ENCODE measurements at places on chromosomes 1 and 21.

- no peak for DNase-seq
These were observed 16.1 kb upstream of the RCAN3 start for GRCh38 chr1:24486331-24487065.

DNA sequence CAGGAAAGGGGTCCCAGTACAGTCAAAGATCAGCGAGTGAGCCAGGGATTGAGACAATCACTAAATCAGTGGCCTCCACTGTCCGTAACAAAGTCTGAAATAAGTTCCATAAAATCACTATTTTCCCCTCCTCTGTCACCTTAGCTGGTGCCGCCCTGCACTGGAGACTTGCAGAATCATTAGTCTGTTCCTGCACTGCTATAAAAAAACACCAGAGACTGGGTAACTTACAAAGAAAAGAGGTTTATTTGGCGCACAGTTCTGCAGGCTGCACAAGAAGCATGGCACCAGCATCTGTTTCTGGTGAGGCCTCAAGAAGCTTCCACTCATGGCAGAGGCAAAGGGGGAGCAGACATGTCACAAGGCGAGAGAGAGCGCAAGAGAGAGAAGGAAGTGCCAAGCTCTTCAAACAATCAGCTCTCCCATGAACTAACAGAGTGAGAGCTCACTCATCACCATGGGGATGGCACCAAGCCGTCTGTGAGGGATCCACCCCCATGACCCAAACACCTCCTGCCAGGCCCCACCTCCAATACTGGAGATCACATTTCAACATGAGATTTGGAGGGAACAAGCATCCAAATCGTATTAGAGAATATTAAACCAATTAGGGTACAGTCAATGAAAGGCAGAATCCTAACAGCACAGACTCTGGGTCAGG is 129.8 kb upstream of the TIAM1 start:
- no peak for DNase-seq

DNA sequence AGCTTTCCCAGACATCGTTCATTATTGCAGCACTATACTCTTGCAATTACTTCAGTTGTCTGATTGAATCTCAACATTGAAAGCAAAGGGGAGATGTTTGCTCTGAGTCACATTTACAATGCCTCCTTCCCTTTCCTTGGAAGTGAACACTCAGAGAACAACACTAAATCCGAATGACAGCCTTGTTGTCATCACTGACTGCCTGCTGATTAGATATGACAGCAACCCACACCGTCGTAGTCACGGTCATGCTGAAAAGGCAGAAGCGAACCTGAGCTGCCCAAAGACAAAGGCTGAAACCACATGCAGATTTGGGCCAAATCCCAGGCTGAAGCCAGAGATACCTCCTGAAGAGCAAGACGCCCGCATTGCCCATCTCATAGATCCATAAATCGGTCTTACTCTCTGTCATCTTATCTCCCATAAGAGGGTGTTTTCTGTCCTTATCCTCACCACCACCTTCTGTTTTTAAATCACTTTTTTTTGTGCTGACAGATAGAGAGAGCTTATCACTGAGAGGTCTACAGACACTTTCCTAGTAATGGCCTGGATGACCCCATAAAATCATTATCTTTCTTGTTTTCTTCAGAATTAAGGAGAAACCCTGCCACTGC is 47.5 kb downstream of the TMCO4 start:
- DNase-seq, result no peak

- DNase-seq, result no peak
These were observed 8.1 kb upstream of the OR2M5 start for GRCh38 chr1:248136811-248137210.

- no peak for DNase-seq
These were observed 3.1 kb downstream of the UBR4 start for GRCh38 chr1:19206947-19207346.

DNA sequence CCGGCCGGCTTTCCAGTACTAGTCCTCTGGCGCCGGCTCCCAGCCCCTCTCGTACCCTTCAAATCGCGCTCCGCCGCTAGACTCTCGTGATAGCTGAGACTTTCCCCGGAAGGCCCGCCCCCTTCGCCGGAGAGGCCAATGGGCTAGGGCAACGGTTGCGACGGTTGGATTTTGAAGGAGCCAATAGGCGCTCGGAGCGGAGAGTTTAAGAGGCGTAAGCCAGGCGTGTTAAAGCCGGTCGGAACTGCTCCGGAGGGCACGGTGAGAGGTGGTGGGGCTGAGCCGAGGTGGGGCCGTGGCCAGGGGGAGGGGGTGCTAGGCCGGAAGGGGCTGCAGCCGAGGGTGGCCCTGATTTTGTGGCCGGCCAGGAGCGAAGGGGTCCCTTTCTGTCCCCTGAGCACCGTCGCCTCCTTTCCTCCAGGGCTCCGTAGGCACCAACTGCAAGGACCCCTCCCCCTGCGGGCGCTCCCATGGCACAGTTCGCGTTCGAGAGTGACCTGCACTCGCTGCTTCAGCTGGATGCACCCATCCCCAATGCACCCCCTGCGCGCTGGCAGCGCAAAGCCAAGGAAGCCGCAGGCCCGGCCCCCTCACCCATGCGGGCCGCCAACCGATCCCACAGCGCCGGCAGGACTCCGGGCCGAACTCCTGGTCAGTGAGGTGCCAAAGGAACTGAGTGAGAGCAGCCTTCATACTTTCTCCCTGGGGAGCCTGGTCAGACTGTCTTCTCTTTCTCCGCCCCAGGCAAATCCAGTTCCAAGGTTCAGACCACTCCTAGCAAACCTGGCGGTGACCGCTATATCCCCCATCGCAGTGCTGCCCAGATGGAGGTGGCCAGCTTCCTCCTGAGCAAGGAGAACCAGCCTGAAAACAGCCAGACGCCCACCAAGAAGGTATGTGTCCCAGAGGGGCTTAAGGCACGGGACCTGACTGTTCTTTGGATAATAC is at the start of gene CDC20:
CDC20 (plus strand) TSS at position 236 of the 948 bp plus-strand sequence; CDS start at position 471, 235 bp downstream.
- peak; percentile 98 for DNase-seq

DNA sequence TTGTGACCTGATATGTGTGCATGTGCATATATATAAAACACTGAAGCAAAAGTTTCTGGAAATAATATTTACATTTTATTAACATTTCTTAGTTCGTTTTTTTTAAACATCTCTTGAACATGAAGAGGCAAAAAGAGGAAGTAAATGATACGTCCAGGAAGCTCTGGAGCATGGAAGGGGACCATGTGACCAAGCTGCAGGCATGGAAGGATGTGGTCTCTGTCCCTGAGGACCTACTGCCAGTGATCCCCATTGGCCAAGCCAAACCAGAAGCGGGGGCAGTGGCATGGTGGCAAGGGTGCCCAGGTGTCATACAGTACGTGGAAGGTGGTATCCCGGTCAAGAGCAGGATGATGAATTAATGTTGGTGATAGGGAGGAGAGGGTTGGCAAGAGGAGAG is 268.3 kb upstream of the PROX1 start:
- no peak for DNase-seq

- DNase-seq, result no peak
These were observed 109.3 kb downstream of the GDAP2 start for GRCh38 chr1:117820096-117820495.

- DNase-seq, result no peak
These were observed 62.9 kb downstream of the RIPK4 start for GRCh38 chr21:41703857-41704501.

GRCh38 chr1:177739780-177740179 is 230.1 kb downstream of the SEC16B start:
- DNase-seq, result no peak

DNA sequence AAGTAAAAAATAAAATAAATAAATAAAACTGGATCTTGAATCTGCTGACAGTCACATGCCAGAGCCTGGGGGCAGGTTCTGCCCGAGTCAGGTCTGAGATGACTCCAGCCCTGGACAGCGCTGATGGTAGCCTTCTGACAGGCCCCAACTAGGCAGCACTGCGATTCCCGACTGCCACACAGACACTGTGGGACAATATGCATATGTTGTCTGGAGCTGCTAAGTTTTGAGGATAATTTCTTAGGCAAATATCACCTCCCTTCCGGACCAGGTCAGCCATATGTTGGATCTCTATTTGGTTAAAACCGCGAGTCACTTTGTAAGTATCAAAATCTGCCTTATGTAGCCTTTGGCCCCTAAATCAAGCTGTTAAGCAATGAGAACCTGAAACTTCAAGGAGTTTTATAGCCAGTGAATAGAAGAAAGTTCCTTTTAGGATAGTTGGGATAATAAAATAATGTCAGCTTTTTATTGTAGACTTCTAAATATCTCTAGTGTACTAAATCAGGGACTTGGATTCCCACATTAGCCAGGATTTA is 20.8 kb upstream of the TRIM17 start:
- DNase-seq, result no peak

DNA sequence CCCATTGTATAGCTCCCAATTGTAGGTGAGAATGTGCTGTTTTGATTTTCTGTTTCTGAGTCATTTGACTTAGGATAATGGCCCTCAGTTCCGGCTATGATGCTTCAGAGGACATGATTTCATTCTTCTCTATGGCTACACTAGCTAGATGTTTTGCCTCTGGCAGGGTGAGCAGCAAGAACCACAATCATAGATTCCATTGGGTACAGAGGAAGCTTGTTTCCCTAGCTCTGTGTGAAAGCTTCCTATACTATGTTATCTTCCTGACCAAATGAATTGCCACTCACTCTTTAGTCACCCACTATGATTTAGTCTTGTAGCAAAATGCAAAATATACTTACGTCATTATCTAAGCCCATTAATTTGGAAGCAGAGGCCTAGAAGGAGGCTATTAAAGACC is 616.3 kb downstream of the PLA2G4A start:
- no peak for DNase-seq

GRCh38 chr1:196690582-196690981 is 38.7 kb downstream of the CFH start:
- DNase-seq, result no peak

GRCh38 chr1:87989346-87989745 is 660.7 kb downstream of the LMO4 start:
- DNase-seq, result no peak

GRCh38 chr1:208778417-208778816 is 534.2 kb upstream of the PLXNA2 start:
- no peak for DNase-seq

- DNase-seq, result no peak
These were observed 9.2 kb downstream of the ZBTB48 start for GRCh38 chr1:6588893-6589520.

GRCh38 chr1:51760872-51761271 is 117.7 kb downstream of the NRDC start:
- DNase-seq, result no peak

GRCh38 chr1:23057301-23057700 is 38.0 kb downstream of the KDM1A start:
- DNase-seq, result no peak

DNA sequence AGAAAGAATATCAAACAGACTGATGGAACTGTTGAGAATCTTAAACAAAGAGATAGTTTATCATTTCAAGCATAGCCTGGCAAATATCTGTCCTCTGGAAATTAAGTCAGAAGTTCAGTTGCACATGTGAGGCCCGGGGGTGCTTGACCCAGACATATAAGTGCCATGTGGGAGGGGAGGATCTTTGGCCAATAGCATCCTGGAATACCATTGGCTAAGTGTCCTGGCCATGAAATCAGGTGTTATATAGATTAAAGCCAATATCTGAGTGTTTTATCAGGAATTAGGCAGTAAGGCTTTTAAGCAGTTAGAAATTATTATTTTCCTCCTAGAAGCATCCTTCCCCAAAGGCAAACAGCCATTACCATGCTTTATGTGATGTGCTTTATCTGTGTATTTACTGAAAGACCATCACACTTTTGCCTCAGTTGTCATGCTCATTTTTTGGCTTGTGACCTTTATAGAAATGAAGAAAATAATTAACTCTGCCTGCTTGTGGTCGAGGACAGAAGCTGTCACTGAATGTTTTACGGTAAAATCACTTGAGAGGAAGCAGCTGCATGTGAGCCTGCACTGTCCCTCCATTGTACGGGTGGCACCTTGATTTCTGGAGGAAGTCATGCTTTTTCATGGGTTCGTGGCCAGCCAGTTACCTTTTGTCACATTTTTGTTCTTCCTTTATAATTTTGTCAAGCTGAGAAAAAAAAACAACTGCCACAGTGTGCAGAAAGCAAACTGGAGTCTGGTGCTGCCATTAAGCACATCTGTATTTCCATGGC is 259.9 kb upstream of the FMN2 start:
- DNase-seq, result no peak

DNA sequence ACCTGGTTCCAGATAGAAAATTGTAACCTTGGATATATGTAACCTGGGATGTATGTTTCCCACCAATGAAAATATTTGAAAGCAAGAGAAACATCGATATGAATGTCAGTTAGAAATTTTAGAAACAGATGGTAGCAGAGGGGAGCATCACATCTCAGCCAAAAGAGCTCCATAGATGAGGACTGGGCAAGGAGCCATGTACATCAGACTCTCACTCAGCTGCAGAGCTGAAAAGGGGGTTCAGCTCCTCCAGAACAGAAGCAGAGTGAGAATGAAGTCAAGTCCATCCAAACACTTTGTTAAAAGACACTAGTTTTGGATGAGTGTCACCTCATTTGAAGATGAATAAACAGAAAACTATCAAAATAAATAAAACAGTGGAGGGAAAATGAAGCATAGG is 202.4 kb downstream of the HMCN1 start:
- no peak for DNase-seq

- DNase-seq, result no peak
These were observed 168.4 kb upstream of the CACNA1E start for GRCh38 chr1:181314959-181315358.

All from head of caudate nucleus (tissue), 42 donors.